Nucleus accumbens (tissue), 56 donors: ENCODE measurements at places on chromosomes 2 and 18.

DNA sequence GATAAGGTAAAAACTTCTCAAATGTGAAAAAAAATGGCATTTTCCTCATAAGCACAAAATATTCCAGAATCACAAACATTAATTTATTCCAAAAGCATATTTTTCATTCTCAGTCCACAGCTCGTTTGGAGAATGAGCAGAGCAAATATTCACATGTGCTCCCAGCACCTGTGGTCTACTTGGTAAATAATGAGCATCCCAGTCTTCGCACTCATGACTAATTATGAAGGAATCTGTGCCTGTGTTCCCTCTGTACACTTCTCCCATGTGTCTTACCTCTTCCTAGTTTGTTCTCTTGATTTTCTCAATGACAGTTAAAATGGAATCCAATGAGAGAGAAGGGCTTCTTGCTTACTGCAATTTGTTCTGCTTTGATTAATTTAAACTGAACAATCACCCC, 671.0 kb upstream of the SOX11 start:
- DNase-seq, result no peak

DNA sequence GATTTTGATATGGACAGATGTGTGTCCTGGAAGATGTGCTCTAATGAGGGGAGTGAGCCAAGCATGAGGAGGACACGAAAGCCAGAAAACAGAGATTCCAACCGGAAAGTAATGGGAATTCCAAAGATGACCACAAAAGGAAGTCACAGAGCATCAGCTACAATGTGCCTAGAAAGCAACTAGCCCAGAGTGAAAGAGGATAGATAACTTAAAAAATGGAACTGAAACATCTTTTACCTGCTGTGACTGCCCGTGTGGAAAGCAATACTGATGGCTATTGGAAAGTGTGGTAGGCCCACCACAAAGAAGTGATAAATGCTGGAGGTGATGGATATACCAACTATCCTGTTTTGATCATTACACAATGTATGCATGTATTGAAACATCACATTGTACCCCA, 21.6 kb downstream of the DNMT3A start:
- DNase-seq, result no peak

DNA sequence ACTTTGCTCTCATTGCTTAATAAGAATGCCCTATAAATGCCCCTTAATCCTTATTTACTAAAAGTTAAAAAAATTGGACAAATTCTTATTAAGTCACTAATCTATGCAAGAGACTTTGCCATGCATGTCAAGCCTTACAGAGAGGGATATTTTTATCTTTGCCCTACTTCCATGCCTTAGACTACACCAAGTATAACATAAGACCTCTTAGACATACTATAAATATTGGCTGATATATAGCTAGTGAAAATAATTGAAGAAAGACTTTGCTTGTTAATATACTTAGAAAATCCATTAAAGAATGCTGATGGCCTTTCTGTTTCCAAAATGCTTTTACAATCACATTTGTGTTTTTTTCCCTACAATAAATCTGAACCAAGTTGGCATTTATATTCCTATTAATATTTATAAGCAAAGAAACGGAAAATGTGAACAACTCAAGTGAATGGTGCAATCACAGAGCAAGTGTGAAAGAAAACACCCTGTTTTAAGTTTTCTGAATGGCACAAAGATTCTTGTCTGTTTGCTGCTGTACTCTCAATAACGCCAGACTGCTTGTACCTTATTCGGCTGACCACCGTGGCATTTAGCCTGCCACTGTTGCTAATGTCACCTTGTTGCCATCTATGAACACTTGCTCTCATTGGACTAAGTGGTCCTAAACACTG, 105.0 kb downstream of the MC4R start:
- no peak for DNase-seq

GRCh38 chr18:11495441-11495840, 114.0 kb upstream of the SLC35G4 start:
- DNase-seq, result no peak

DNA sequence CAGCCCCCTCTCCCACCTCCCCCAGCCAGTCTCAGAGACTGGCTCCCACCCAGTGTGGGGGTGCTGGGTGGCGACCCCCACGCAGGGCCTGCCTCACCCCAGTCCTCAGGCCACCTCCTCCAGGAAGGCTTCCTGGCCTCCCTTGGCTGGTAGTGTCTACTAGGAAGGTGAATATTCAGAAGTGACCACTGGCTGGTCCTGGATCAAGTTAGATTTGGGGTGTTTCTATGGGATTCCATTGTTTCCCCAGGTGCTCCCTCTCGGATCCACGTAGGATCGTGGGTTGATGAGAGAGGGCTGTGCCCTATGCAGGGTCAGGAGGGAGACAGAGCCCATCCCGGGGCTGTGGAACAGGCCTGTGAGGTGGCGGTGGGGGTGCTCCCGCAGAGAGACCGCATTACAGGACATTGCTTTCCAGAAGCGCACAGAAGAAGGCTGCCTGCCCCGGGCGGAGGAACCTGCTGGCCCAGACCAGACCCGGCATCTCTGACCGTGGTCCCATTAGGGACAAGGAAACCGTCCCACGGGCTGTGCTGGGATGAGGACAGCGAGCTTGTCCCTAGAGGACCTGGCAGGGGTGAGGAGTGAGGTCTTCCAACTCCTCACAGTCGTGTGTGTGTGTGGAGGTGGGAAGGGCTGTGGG, 3.3 kb downstream of the PDCD1 start:
- no peak for DNase-seq

GRCh38 chr2:195477996-195478382, 179.0 kb upstream of the SLC39A10 start:
- no peak for DNase-seq

DNA sequence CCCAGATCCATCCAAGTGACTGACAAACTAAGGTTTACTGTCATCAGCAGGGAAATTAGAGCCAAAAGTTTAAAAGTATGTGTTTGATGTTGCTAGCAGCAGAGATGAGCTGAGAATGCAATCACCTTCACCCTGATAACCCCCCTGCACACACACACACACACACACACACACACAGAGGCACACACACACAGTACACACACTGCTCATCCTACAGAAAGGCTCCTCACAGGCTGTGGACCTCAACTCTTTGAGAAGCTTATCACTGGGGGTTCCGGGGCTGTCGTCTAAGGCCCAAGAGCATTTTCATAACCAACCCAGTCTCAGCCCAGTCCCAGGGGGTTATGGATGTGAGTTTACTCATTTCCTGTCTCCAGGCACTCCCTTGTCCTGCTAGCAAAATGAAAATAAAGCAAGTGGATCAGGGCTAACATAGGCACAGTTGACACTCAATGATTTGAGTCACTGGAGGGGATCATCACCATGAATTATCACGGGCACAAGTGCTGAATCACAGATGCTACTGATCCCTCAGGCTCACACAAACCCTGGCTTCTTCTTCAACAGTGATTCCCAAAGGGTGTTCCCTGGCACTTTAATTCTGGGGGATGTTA, 76.6 kb downstream of the ALK start:
- no peak for DNase-seq

DNA sequence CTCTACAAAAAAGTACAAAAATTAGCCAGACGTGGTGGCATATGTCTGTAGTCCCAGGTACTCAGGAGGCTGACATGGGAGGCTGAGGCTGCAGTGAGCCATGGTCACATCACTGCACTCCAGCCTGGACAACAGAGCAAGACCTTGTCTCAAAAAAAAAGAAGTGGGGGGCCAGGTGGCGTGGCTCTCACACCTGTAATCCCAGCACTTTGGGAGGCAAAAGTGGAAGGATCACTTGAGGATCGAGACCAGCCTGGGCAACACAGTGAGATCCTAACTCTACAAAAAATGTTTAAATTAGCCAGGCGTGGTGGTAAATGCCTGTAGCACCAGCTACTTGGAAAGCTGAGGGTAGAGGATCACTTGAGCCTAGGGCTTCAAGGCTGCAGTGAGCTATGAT, 23.1 kb downstream of the KCNG3 start:
- DNase-seq, result no peak

- DNase-seq, result no peak
These were observed 239.6 kb downstream of the MREG start for GRCh38 chr2:215773728-215774127.
